ENCODE measurements at places on chromosomes 2 and 18.
A peak's percentile ranks its signal among the peaks of the same experiment; 100 is the strongest.

GRCh38 chr18:79549638-79550000 is 130.0 kb upstream of the CTDP1 start:
- DNase-seq = no peak

GRCh38 chr2:127566139-127566417 is 30.6 kb downstream of the MYO7B start:
- no peak for DNase-seq

- peak; percentile 24 for DNase-seq
Observed at GRCh38 chr2:148877403-148877740, 2.3 kb downstream of the KIF5C start.

GRCh38 chr2:19844750-19845149 is 57.0 kb downstream of the TTC32 start:
- no peak for DNase-seq

GRCh38 chr2:148565272-148565894 is 79.2 kb upstream of the EPC2 start:
- peak; percentile 31 for DNase-seq

- no peak for DNase-seq
Observed at GRCh38 chr18:37712776-37713175, 147.2 kb upstream of the CELF4 start.

DNA sequence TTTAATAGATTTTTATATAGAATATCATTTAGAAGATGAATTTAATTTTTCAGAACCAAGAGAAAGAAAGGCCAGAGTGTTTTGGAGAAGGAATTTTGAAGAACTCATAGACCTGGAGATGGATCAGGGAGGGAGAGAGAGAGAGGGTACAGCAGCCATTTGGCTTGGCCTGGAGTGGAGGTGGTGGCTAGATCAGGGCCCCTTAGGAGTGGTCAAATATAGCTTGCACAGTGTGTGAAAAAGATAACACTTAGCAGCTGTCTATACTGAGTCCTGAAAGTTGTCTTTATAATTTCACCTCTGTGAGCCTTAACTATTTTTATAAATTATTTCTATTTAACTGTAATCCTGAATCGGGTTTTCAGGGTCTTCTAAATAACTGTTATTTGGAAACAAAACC is 38.8 kb upstream of the ACYP2 start:
- peak; percentile 86 for DNase-seq

GRCh38 chr2:61335187-61335586 is 135.7 kb downstream of the USP34 start:
- no peak for DNase-seq

DNA sequence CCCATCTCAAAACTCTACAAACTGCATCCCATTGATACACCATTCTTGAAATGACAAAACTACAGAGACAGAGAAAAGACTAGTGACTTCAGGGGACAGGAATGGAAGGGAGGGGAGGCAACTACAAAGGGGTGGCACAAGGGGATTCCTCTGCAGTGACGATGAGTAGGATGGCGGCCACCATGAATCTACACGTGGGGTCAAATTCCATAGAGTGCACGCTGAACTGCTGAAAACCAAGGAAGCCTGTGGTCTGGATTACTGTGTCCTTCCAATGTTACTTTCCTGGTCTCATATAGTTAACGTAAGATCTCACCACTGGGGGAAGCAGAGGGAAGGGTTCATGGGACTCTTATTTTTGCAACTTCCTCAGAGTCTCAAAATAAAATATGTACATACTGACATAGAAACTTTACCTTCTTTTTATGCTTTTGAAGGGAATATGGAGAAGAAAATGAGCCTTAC is 23.6 kb downstream of the COX7A2L start:
- DNase-seq = no peak

GRCh38 chr2:141900826-141901225 is 230.0 kb downstream of the LRP1B start:
- DNase-seq = no peak

DNA sequence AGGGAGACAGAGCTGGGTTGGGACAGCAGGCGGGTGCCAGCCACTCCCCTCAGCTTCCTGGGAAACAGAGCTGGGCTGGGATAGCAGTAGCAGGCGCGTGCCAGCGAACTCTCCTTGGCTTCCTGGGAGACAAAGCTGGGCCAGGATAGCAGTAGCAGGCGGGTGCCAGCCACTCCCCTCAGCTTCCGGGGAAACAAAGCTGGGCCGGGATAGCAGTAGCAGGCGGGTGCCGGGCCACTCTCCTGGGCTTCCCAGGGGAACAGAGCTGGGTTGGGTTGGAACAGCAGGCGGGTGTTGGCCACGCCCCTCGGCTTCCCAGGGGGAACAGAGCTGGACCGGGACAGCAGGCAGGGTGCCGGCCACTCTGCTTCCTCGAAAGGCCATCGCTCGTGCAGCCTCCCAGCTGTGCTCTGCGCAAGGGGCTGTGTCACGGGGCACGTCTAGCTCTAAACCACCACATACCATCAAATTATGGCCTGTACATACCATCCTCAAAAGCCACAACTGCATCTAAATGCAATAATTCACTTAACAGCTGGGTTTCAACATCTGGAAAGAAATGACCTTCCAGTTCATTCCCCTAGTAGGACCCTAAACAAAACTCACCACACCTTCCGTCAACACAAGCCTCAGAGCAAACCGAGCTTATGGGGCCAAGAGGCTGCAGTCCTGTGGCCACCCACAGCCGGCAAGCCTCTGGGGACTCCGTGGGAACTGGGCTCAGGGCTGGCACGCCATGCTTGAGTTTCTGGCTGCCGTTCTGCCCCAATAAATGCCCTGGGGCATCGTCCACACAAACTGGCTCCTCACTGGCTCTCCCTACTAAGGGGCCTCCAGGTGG is 228.3 kb downstream of the TWIST2 start:
- DNase-seq = no peak

DNA sequence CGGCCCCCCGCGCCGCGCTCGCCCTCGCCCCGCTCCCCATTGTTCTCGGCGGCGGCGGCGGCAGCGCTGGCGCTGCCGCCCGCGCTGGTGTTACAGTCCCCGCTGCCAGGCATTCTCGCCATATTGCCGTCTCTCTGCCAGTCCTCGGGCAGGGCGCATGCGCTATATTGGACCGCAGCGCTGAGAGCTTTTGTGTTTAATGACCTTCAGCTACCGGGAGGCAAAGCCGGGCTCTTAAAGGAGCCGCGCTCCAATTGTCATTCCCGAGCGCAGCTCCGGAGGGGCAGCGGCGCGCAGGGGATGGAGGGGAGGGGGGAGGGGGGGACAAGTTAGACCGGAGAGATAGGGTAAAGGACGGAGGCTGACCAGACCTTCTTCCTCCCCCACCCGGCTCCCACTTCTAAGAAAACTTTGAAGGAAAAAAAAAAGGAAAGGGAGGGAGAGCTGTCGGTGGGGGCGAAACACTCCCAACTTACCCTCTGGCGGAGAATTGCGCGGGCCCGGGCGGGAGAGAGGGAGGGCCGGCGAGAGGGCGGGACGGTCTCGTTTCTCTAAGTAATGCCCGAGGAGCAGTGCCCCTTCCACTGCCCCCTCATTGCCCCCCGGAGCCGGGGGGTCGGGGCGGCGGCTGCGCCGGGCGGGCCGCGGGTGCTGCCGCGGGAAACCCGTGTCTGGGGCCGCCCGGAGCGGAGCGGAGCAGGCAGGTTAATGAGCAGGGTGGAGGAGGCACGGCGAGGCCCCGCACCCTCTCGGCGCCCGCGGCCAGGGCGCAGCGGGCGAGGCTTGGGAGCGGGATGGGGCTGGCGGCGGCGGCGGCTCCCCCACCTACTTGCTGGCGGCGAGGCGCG is at the start of gene KCTD1:
TSS of gene KCTD1 (minus strand) at position 139 of the 848 bp plus-strand sequence. CDS start at position 122, 17 bp downstream.
- peak; percentile 91 for DNase-seq

- no peak for DNase-seq
Observed at GRCh38 chr2:1775511-1776035, 31.3 kb upstream of the PXDN start.

DNA sequence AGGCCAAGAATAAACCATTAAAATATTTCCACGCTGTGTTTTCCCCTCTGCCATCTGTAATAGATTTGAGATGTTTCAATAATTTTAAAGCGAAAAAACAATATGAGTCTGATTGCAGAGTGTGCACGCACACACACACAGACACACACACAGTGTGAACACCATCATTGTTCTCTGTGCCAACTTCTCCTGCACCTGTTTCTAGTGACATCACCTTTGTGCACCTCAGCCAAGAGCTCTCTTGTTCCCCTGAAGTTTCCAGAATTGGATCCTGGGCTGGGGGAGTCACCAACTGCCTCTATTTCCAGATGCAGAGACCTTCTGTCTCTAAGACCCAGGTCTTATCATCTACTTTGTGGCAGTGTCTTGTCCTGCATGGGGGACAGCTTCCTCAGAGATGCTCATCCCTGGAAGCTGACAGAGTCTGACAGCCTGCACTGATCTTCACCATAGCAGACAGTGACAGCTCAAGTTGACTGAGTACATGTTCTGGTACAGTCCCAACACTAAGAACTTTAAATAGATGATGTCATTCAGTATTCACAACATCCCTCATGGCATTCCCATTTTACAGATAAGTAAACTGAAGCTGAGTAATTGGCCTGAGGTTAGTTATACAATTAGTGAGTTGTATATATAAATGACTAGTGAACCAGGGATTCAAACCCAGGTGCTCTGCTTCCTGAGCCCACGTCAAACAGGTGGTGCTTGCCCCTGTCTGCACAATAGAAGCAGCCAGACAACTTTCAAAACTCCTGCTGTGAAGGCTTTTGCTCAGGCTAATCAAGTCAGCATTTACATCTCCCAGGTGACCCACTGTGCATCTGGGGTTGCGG is 39.4 kb downstream of the ACOXL start:
- DNase-seq = no peak

DNA sequence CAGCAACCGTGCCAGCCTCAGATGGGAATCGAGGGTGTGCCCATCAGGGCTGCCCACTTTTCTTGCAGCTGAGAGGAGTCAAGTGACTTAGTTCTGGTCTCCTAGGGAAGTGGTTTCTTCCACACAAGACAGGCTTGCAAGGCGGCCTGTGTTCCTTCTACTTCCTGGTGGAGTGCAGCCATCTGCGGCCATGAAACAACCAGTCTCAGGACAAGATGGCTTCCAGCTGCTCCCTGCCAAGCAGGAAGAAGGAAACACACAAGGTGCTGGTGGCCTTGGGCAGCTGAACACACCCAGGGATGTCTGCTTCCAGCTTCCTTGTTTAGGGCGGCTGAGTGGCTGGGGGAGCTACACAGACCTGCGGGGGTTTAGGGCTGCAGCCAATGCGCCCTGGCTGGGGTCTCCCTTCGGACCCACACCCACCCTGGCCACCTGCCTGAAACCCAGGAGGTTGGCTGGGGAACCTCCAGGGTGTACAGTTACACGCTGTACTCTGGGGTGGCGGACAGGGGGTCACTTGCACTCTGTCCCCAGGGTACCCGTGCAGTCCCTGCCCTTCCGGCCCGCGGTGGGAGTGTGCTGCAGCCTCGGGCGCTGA is 34.7 kb downstream of the PTPN18 start:
- DNase-seq = no peak

- DNase-seq = no peak
Observed at GRCh38 chr2:133674066-133674432, 105.8 kb upstream of the NCKAP5 start.

- DNase-seq = peak; percentile 82
Observed at GRCh38 chr2:162297925-162298552, 20.4 kb downstream of the IFIH1 start.

DNA sequence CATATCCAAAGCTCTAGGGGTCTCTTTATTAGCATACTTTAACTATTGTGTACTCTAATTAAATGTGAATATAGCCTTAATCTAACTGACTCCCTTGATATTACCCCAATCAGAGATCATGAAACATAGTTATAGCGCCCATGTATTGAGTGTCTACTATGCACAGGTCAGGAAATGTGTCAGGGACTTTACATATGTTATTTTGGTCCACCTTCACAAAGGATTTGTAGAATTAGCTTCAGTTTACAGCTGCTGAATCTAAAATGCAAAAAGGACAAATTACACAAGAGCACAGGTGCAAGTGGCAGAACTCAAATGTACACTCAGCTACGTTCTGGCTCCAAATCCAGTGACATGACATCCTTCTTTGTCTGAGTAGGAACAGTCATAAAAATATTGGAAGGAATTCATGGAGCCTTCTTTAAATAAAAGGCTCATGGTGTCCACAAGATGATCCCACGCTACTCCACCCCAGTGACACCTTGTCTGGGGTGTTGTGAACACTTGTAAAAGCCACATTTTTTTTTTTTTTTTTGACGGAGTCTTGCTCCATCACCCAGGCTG is 38.7 kb upstream of the ATL2 start:
- DNase-seq = no peak

GRCh38 chr2:13666582-13667414 is 950.1 kb downstream of the TRIB2 start:
- DNase-seq = no peak
